Large intestine (tissue), 12 donors: ENCODE measurements at places on chromosomes 4 and X.

- no peak for DNase-seq
Observed at GRCh38 chrX:48003367-48003757, 427 bp downstream of the ZNF182 start.

- DNase-seq: no peak
Observed at GRCh38 chr4:42445038-42445437, 47.8 kb downstream of the SHISA3 start.

GRCh38 chrX:13196782-13197181 lies 123.1 kb downstream of the ATXN3L start:
- DNase-seq: no peak

DNA sequence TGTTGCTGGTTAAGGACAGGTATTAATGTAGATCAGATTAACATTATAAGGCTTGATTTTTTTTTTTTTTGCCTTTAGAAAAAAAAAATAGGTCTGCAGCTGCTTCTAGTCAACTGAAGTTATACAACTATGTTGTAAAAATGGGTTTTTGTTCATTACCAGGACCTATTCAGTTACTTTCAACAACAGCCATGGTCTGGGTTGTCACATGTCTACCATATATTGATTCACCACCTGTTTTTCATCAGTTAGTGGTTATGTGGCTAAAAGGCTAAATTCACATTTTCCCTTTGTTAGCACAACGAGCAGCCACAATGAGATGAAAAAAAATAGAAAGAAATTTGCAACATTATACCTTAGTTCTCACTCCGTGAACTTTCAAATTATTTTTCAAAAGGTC lies 45.5 kb downstream of the GLRB start:
- no peak for DNase-seq

DNA sequence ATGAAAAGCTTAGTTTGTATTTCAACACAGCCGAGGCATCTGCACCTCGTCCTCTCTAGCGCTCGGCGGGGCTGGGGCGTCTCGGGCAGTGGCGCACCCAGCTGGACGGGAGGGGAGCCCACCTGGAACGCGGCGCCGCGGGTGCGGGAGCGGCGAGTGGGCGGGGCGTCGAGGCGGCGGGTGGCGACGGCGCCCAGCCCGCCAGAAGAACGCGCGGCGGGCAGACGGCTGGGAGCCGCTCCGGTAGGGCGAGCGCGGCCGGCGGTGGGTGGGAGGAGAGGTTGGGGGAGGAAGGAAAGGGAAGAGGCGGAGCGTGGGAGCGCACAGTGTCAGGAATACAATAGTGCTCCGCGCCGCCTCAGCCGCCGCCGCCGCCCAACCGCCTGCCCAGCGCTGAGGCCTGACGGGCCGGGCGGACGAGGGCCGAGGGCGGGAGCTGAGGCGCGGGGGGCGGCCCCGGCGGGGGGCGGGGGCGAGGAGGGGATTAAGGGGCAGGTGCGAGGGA lies at the start of gene JADE3:
JADE3 (plus strand) TSS at position 324 of the 505 bp plus-strand sequence. CDS start 72,474 bp downstream, outside the sequence.
- peak; percentile 59 for DNase-seq

GRCh38 chr4:188781655-188782054 lies 642.4 kb downstream of the TRIML1 start:
- peak; percentile 4 for DNase-seq

GRCh38 chr4:53234111-53234510 lies 131.8 kb downstream of the SCFD2 start:
- no peak for DNase-seq

DNA sequence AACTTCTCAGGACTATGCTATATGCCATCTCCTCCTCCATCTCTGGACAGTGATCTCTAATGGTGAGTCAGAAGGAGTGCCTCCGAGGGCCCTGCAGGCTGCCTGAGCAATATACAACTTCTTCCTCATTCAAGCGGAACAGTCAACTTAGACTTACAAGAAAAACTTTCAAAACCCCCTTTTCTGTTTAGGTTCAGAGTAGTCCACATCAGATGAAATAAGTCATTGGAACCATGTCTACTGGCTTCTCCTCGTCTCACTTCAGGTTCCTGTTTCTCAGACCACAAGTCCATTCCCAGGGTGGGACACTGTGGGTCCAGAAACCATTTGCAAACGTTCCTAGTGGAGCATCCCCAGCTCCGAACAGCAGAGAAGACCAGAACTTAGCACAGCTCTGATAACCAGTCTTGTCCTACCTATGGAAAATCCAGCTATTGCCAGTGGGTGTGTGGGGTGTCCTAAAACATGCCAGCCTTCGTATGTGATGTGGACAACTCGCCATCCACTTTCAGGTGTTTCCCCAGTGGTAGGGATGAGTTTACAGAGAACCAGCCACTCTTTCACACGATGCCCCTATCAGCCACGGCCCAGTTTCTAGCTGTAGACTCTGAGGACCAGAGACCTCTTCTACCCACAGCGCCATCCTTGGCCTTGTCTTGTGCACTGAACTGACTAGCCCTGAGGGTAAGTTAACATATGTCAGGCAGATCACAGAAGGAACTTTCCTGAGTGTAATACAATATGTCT lies 32.7 kb upstream of the NKRF start:
- DNase-seq: no peak

DNA sequence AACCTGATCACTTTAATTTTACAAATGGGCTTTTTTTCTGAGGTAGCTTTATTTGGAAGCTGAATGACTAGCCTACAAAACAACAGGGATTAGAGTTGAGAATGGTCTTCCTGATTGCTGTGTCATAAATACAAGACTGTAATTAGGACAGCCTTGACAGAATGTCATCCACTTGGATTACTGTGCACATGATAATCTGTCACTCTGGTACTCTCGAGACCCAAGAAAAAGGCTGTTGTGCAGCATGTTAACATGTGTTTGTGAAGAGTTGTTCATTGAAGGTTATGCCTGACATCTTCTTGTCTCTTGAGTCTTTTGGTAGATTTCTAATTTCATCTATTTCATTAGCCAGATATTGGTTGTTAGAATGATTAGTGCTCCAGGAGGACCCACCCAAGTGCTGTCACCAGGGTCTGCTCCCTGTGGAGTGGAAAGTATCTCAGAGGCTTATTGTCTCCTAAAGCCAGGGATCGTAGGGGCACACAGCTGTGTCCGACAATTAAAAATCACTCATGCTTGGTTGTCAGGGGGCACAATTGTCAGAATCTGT lies 212.2 kb upstream of the GPRIN3 start:
- no peak for DNase-seq

DNA sequence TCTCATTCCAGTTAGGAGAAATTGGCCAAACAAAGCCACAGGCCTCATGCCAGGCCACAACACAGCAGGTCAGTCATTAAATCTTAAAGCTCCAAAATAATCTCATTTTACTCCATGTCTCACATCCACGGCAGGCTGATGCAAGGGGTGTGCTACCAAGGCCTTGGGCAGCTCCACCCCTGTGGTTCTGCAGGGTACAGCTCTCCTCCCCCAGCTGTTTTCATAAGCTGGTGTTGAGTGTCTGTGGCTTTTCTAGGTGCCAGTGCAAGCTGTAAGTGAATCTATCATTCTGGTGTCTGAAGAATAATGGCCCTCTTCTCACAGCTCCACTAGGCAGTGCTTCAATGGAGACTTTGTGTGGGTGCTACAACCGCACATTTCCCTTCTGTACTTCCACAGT lies 949.2 kb downstream of the TECRL start:
- DNase-seq: no peak

GRCh38 chr4:8547108-8547911 lies 32.9 kb upstream of the GPR78 start:
- no peak for DNase-seq

DNA sequence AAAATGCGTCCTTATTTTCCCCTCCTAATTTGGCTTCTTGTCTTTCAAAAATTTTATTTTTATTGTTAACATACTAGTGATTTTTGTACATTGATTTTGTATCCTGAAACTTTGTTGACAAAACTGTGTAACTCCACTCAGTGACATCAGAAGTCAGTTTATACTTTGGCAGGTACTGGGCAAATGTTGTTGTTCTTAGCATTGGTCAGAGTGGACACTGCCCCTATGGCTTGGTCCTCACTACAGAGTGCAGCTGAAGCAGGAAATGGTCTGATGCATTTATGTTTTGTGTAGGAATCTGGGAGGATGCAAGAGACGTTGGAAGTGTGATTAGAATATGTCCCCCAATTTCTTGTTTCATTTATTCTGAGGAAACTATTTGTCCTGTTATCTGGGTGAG lies 205.5 kb upstream of the CENPE start:
- no peak for DNase-seq

DNA sequence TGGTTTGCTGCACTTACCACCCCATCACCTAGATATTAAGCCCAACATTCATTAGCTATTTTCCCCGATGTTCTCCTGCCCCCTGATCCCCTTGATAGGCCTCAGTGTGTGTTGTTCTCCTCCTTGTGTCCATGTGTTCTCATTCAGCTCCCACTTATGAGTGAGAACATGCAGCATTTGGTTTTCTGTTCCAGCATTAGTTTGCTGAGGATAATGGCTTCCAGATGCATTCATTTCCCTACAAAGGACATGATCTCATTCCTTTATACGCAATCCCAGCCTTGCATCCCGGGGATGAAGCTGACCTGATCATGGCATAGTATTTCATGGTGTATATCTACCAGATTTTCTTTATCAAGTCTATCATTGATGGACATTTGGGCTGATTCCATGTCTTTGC lies 99.0 kb upstream of the DCAF12L2 start:
- DNase-seq: no peak

DNA sequence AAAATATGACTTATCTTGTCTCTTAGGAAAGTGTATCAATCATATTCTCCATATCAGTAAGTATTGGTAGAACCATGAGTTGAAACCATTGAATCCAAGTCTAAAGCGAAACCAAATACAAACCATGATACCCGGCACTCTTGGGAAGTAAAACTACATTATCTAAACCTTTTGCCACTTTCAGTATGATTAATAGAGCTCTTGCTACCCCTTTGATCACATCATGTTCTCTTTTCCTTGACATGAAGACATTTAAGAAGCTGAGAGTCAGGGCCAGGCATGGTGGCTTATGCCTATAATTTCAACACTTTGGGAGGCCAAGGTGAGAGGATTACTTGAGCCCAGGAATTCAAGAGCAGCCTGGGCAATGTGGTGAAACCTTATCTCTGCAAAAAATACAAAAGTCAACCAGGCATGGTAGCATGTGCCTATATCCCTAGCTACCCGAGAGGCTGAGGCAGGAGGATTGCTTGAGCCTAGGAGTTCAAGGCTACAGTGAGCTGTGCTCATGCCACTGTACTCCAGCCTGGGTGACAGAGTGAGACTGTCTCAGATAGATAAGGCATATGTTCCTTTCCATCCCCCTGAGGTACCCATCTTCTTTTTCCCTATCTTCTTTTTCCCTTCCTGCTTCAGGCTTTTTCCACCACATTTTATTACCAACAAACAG lies 45.4 kb downstream of the CEP135 start:
- no peak for DNase-seq

DNA sequence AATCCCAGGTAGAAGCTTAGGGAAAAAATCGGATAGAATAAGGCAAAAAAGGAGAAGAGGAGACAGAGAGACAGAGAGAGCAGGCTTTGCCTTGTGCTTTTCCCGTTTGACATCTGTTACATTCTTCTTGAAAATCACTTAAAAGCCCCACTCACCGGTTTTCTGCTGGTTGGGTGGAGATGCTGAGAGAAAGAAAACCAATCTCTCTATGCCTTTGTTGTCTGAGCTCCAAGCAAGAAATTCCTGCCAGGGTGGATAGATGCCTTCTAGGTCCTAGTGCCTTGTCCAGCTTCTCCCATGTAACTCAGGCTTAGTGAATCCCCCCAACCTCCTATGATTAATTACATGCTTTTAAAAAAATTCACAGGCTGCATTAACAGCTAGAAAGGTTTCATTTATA lies at the start of gene DCX:
DCX (minus strand) TSS at position 210 of the 400 bp plus-strand sequence. CDS start 1,794 bp downstream, outside the sequence.
- no peak for DNase-seq

DNA sequence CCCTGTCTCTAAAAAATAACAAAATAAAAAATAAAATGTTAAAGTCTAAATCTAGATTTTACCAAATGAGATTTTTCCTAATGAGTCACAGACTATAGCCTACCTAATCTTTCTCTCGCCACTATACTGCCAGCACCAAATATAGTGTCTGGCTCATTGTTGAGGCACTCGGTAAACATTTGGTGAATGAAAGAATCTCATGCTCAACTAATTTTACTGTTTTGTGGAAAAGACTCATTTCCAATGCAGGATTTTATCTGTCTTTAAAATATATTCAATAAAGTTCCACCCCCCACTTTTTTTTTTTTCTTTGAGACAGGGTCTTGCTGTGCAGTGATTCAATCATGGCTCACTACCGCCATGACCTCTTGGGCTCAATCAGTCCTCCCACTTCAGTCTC lies 71.5 kb downstream of the PLS3 start:
- DNase-seq: no peak

GRCh38 chr4:152727784-152728183 lies 48.0 kb upstream of the TMEM154 start:
- DNase-seq: no peak

DNA sequence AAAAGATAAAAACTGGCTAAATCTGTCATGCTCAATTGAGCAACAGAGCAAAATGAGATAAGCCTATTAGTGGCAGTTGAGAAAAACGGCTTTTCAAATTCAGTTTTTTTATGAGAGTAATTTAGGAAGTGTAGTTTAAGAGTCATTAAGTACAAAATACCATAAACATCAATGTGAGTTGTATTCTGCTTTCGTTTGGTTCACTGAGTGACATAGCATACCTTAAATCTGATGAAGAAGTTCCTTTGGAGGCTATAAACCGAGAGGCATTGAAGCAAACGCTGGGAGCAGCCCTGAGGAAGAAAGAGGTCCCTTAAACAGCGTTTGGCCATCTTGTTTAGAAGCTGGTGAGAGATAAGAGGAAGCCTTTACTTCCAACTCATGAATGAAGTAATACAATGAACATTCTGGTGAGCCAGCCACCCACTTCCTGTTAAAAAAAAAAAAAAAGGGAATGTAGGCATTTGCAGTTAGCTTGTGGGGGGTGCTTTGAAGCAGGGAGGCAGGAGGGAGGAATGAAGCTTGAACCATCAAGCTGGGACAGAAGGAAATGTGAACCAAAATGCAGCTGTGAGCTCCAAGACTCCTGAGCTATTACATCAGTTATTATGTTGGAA lies 132.3 kb downstream of the ZNF330 start:
- DNase-seq: no peak

- DNase-seq: no peak
Observed at GRCh38 chrX:23888887-23889501, 18.7 kb downstream of the APOO start.

DNA sequence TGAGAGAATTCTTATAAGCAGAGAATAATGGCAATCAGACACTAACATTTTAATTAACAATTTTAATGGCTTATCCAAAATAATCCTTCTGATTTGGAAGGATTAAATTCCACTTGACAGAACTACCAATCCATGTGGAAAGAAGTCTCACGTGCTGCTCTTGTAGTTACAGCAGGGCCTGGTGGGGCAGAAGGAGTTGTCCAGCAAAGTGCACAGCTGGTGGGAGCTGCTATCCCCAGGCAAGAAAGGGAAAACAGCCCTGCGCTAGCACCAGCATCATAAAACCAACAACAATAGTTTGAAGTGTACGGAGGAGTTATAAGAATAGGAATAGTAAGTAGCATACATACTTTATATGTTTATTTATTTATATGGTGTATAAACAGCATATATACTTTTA lies 127.4 kb upstream of the TRIM2 start:
- DNase-seq: no peak
